GM13976 (cell line): ENCODE measurements at places on chromosomes 13 and 19.
A peak's percentile ranks its signal among the peaks of the same experiment; 100 is the strongest.

- DNase-seq, result no peak
Observed at GRCh38 chr13:96403241-96403640, 313.3 kb downstream of the HS6ST3 start.

DNA sequence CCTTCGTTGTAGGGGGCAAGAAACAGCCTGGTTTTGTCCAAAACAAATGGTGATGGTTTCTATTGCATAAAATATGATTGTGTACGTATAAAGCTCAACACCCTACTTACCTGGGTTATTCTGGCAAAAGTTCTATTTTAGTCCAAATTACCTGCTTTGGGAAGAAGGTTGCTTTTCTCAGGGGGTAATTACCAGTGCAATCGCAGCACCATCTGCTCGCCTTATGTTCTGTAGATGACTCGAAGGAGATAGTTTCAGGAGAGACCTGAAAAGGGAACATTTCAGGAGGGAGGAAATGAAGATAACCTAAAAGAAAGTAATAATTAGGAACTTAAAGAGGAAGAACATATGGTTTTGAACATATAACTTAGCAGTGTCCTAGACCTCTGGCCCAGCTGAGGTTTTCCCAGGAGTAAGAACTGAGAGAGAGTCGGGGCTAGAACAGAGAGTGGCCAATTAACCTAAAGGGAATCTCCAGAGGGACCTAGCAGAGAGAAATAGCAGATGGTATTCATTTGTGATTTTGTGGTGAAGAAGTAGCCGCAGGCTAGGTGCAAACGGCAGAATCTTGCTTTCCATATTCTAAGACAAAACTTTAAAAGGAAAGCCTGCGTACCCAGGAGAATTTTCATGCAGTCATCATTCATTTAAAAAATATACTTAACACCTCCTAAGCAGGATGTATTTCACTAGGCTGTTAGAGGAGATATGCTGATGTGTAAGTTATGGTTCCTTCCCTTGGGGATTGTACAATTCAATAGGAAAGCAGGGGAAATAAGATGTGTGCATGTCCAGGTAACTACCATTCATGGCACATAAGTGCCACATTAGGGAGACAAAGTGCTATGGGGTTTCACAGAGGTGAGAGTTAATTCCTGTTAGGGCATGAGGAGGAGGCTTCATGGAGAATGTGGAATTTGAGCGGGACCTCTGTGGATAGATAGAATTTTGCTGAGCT lies 113.0 kb upstream of the SLC10A2 start:
- DNase-seq, result no peak

DNA sequence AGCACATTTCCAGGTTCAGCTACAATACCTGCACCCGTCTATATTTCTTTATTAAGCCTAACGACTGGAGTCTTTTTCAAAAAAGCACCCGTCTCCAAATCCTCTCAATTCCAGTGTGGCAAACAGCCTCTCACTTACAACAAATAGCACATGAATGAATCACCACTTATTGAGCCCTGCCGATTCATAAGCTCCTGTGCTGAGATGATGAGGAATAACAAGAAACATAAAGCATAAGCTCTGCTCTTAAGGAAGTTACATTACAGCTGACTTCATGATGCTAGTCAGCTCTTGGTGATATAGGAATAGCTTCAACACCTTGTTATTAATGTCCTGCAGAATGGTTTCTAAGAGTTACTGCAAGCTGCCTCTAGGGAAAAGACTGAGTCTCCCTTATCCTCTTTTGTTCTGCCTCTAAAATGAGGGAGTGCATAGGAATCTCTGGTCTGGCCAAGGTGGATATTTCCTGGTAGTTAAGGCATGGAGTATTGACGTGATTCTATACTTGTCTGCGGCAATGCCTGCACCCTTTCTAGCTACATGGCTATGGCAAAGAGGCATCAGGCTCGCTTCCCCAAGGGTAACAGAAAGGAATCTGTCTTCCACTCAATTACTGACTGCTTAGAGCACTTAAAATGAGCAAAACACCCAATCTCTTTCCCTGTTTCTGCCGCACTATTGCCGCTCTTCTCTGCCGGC lies 195.7 kb downstream of the KLF12 start:
- no peak for DNase-seq

DNA sequence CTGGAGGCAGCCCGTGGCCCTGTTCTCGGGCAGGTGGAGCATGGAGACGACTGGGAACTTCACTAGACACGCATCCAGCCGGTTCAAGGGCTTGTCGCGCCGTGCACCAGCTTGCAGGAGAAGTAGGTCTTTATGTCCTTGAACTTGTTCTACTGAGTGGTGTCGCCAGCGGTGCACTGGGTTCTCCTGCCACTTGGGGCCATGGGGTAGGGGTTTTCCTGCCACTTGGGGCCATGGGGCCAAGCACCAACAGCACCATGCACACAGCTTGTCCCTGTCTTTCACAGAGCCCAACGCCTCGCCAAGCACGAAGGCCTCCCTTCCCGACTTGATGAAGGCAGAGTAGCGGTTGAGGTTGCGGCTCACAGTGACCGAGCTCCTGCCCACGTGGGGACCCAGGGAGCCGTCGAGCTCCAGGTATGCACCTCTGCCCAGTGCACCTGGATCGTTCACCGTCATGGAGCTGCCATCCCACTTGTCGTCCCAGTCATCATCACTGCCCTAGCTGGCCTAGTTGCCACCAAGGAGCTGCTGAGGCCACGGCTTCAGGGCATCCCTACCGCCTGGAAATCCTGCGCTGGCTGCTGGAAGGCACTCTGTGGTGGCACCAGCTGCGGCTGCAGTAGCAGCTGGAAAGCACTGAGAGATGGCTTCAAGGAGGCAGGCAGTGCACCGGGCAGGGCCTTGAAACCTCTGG lies 40.5 kb upstream of the TPM4 start:
- peak; percentile 32 for DNase-seq

GRCh38 chr13:79121286-79121685 lies 284.8 kb downstream of the RBM26 start:
- DNase-seq, result no peak

DNA sequence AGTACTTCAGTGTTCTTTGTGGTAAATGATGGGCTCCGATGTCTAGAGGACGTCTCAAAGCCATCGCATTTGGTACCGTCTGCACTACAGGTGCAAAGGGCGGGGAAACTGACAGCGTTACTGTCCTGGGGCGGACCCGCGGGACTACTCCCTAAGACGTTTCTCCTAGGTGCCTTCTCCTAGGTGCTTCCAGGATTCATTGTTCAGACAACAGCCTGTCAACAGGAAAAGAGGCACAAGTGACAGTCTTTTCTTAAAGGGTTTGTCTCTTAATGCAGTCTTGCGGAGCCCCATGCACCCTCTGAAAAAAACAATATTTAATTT lies 1.4 kb downstream of the SERTM1 start:
- DNase-seq, result no peak

DNA sequence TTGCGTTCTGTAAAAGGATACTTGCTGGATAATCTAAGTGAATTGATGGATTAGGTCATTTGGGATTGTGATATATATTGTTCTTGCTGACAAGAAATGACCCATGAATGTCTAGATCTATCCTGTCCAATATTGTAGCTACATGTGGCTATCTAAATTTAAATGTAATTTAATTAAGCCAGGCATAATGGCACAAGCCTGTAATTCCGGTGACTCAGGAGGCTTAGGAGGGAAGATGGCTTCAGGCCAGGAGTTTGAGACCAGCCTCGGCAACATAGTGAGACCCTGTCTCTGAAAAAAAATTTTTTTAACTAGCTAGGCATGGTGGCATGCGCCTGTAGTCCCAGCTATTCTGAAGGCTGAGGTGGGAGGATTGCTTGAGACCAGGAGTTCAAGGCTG lies 39.3 kb upstream of the AKAP11 start:
- DNase-seq, result no peak

DNA sequence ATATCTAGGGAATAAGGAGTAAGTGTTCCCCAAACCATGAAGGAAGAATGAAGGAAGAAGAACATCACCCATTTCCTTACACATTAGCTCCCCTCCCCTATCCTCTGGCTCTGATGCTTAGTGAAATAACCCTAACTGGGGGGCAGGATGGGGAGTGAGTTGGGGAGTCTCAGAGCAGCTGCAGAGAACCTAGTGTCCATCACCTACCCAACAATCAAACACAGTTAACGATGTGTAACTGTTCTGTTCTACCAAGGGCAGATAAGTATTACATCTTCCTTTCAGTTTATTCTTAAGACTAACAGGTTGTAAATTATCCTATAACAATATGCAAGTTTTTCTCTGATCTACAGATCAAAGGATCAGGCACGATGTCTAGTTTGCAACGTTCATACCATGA lies 12.8 kb downstream of the ELF1 start:
- no peak for DNase-seq

DNA sequence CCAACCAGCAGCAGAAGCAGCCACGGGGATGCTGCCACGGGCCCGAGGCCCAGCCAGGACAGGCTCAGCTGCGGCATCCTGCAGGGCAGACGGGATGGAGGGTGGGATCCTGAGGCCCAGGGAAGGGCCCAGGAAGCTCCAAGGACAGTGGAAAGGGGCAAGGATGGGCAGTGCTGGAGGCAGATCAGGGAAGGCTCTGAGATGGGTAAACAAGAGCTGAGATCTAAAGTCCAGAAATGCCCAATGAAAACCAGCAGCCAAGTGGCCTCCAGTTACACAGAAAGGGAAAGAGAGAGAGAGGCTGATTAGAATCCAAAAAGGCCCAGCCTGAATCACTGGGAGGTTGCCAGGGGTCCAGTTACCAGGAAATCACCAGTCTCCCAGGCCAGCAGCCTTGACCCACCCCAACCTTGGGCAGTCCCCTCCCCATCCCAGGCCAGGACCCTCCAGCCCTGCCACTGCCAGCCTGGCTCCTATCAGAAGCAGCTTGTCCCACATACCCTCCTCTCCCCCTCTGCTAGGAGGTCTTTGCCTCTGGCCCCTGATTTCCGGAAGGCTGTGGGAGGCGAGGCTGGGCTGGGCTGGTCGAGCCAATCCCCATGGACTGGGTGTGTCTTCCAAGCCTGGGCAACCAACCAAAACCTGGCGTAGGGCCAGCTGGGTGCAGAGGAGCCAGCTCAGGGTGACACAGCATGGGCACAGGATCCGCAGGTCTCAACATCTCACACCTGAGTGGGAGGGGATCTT lies at the start of gene CYP4F11:
Gene CYP4F11, minus strand, starts transcription at position 198 of the 747 bp plus-strand sequence. Its CDS starts 121 bp downstream, at position 77.
- DNase-seq, result no peak

DNA sequence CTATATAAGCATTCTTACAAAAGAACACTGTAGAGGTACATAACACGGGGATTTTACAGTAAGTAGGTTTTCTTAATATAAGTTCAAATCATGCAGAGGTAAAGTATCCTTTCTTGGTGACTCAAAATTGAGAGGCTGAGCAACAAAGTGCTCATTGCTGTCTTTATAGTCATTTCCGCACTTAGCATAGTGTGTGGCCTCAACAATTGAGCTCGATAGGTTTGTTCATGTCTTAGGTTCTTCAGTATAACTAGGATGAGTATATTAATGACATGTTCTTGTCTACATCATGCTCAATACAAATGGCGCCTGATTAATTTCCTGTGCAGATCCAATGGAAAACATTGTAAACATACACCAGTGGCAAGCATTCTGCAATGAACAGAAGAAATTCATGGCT lies 1.4 kb downstream of the WDFY2 start:
- DNase-seq, result no peak

DNA sequence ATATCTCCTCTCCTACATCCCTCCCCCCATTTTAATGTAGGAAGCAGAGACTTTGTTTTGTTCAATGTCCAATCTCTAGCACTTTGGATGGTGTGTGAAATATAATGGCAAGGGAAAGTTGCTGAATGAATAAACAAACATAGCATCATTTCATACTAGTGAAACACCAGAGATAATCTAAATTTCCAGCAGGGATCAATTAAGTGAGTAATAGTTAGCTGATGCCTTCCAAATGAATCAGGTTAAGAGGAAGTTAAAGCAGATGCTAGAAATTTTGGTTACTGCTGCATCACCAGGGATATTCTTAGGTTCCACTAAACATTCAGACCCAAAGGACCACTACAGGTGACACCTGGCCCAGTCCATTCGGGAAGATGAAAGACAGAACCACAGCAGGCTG lies 8.1 kb downstream of the MRPS31 start:
- no peak for DNase-seq

GRCh38 chr13:32850316-32851052 lies 165.7 kb upstream of the KL start:
- DNase-seq, result no peak

GRCh38 chr19:33905473-33905936 lies 108.8 kb downstream of the KCTD15 start:
- DNase-seq, result no peak

DNA sequence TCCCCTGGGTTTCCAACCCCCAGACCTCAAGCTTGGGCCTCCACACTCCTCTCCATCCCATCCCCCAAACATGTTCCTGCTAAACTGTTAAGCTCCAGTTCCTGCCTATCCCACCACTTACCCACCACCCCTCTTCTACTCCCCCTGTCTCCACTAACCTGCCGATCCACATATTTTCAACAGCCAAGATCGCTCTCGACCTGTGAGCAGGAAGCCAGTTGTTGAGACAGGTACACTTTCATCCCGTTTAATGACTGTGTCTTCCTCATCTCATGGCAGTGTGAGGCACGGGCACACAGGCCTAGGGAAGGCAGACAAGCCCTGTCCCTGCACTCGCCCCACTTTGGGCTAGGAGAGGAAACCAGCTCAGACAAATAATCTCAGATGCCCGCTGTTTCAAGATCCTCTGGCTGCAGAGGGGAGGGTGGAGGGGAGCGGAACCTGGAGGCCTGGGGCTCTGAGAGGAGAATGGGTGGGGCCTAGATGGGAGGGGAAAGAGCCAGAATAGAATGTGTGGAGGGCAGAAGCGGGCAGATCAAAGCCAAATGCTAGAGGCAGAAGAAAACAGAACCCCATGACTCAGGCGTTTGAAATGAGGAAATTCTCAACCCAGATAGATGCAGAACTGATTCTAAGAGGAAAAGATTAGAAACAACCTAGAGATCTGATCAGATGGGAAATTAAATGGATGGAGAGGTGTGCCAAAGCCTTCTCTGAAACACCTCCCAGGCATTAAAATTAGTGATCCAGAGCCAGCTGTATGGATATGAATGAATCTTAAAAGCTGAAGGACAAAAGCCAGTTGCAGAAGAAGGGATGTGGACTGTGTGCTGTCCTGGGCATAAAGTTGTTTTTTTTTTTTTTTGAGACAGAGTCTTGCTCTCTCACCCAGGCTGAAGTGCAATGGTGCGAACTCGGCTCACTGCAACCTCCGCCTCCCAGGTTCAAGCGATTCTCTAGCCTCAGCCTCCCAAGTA lies 16.9 kb upstream of the CYP2S1 start:
- no peak for DNase-seq

DNA sequence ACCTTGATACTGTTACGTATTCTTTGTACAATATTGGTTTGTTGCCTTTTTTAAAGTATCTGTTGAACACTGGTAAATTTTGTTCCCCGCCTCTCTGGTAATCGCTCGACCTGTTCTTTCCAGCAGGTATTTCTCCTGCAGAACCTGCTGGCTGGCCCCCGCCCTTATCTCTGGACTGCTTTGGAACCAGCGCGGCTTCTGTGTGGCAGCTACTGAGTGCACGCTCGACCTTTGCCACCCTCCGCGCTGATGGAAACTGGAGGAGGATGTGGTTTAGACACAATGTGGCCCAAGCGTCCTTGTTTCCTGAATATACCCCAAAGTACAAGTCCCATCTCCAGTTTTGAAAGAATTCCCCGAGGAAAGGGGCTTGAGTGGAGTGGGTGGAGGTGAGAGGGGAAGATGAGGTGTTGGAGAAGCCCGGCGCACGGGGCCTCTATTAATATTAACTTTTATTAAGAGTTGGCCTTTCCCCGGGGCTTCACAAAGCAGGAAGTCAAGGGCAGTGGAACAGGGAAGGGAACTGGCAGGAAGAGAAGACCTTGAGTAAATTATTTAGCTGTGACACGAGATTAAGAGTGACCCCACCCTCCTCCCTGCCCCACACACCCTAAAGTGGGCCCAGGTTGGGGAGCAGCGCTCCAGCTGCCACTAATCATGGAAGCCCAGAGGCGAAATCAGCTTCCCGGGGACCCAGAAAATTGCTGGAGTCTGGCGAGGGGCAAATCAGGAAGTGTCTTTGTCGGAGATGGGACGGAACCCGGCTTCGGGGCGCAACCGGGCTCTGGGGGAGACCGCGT lies 16.0 kb downstream of the CDX2 start:
- no peak for DNase-seq
